Iris pigment epithelial cell (primary cell): ENCODE measurements at places on chromosomes 3 and 15.

DNA sequence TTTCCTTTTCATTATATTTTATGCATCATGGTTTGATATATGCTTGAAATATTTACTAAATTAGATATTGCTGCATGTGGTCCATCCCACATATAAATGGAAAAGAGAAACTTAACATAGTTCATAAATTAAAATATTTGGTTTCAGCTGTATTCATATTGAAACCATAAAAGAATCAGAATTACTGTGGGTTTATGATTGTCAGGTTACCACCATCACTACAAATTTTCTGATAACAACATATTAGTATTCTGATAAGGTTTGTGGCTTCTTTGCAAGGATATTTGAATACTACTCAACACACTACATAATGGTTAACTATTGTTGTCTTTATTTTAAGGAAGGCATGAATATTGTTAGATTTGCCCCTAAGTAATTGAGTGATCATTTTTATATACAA lies 235.5 kb downstream of the UBE2E2 start:
- DNase-seq = no peak

- DNase-seq = no peak
Measured at GRCh38 chr3:162956711-162957110, 1460.1 kb downstream of the OTOL1 start.

GRCh38 chr3:90010341-90010740 lies 902.9 kb downstream of the EPHA3 start:
- DNase-seq = peak; percentile 19

- no peak for DNase-seq
Measured at GRCh38 chr15:90201944-90202375, 830 bp downstream of the SEMA4B start.

GRCh38 chr3:145752576-145752975 lies 408.4 kb downstream of the PLOD2 start:
- no peak for DNase-seq

- DNase-seq = no peak
Measured at GRCh38 chr3:104868291-104868690, 498.4 kb upstream of the ALCAM start.

DNA sequence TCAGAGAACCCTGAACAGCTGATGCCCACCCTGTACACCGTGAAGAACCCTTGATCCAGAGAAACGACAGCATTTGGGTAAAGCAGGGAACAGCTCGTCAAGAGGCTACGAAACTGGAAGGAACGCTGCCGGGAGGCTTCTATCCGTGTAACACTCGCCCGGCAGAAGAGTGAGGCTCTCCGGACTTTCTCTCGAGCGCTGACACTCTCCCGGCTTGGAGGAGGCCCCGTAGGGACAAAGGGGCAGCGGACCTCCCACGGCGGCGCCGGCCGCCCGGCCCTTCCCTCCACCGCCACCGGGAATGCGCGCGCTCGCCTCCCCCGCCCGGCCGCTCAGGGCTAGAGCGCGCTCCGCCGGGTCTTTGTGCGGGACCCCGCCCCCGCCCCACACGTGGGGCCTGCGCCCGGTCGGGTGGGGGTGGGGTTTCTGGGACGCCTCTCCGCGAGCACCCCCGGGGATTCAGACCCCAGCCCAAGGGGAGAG lies 1.7 kb downstream of the HYAL2 start:
- DNase-seq = peak; percentile 66

GRCh38 chr3:121793078-121793477 lies 41.8 kb downstream of the IQCB1 start:
- DNase-seq = no peak

DNA sequence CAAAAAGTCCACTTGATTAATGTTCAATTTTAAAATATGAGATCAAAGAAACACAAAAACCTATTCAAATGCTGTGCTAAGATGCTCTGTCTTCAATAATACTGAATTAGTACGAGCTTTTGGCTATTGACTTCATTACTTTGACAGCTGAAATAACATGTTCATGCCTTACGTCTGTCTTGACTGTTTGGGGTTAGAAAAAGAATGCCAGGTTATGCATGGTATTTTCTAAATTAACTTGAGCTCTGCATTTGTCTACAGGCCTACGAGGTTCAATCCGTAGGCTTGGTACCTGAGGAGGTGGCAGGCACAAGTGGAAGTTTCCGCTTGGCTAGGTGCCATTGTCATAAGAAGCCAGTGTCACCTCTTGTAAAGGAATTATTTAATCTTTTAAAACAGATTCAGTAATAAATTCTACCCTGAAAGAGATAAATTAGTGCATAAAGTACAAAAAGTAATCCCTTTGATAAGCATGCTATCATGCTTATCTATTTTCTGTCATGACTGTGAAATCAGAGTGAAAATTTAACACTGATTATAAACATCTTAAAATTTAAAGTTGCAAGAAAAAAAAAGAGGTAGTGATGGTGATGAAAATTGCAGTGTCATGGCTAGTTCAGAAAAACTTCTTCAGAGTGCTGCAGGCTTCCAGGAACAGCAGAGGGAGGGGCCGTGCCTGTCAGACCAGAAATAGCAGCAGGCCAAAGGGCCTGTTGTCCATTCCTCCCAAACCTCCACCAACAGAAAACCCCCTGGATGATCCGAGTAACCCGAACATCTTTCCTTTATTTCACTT lies 115.7 kb downstream of the ARRDC4 start:
- DNase-seq = peak; percentile 57

- no peak for DNase-seq
Measured at GRCh38 chr15:46322753-46323152, 687.9 kb downstream of the SQOR start.

GRCh38 chr15:39625856-39626255 lies 45.0 kb downstream of the THBS1 start:
- DNase-seq = peak; percentile 81

- DNase-seq = no peak
Measured at GRCh38 chr3:129348734-129349133, 70.1 kb downstream of the HMCES start.

DNA sequence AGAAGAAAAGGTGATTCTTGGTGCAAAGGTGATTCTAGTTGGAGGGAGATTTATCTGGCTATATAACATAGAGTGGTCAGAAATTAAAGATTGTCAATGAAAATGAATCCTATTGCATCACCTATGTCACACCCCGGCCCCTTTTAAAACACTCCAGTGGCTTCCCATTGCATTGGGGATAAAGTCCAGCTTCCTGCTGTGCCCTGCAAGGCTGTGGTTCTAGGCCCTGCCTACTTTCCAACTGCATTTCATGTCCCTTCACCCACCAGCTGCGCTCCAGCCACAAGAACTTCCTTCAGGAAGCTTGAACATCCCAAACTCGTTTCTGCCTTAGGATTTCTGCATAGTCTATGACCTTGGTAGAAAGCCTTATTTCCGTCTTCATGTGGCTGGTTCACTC lies 118.7 kb upstream of the UMPS start:
- DNase-seq = no peak

DNA sequence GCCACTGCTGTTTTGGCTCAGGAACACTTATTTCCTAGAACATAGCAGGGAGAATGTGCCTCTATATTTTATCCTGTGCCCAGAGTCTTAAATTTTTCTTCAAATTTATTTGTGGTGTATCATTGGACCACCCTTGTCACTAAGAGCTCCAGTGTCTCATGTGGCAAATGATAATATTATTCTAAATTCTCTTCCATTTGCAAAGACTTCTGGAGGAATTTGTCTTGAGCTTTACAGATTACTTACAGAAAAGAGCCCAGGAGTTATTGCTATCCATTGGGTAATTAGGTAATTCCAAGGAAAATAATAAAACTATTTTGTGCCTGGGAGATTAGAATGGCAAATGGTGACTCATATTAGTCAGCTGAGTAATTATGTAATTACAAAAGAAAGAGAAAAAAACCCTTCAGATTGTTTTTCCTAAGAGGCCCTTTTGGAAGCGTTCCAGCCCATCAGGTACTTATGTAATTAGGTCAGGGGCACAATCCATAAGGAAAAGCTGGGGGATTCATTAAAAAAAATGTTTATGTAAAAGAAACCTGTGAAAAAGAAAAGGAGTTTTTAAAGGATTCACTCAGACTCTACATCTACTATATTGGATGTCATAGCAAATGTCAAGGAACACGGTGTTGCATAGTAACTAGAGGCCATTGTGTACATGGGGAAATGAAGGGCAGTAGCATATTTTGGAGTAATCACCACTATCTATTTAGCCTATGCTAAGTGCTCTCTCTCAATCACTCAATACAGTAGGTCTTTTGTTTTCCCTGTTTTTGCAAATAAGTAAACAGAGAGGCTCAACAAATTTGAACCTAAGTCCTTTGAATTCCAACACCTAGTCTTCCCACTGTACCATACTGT lies 380.9 kb upstream of the RARB start:
- peak; percentile 45 for DNase-seq

DNA sequence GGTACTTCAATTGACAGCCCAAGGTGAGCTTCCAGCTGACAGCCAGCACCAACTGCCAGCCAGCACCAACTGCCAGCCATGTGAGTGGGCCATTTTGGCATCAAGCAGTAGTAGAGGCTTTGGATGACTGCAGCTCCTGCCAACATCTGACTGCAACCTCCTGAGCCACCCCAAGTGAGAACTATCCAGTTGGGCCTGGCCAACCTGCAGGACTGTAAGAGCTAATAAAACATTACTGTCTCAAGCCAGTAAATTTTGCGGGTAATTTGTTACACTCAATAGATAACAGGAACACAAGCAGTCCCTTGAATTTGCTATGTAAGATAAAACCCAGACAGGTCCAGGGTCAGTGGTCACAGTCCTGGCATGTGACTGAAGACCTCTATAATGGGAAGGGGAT lies 29.7 kb downstream of the EPHB1 start:
- DNase-seq = no peak

DNA sequence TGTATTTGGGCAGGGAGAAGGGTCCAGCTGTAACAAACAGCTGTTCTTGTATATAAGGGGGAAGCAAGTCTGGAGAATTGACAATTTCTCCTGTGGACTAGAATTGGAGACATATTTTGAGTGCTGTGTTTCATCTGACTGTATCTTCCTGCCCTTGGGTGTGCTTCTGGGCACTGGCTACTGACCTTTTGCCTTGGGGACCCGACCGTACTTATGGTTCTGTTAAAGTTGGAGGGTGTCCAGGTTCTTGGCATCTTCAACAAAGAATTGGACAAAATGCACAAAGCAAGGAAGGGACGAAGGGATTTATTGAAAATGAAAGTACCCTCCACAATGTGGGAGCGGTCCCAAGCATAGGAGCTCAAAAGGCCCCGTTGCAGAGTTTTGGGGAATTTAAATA lies 31.0 kb downstream of the MAP2K1 start:
- DNase-seq = no peak

- DNase-seq = no peak
Measured at GRCh38 chr15:69608661-69609060, 156.0 kb downstream of the RPLP1 start.

DNA sequence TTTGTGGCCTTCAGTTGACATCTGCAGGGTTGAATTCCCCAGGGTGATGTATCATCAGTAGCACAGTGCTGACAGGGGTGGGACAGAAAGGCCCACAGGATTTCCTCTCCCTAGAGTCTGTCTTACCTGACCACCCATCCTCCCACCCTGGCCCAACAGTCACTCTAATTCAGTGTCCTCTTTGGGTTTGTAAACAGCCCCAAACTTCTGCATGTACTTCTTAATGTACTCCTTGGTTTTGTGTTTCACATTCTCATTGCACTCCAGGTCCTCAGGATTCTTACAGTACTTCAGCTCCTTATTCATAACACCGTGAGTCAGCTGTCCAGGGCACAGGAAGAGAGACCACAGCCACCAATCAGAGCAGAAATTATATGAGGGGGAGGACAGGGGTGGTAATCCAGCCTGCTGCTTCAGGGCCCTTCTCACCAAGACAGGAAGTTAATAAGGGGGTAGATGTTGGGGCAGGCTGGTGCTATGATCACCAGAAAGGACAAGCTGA lies 37.5 kb downstream of the NBEAL2 start:
- DNase-seq = peak; percentile 91

- no peak for DNase-seq
Measured at GRCh38 chr3:62727981-62728380, 147.2 kb downstream of the CADPS start.

- DNase-seq = peak; percentile 96
Measured at GRCh38 chr3:53238051-53238850, 17.6 kb downstream of the TKT start.

- peak; percentile 43 for DNase-seq
Measured at GRCh38 chr15:64067564-64068030, 21.3 kb upstream of the DAPK2 start.

- DNase-seq = no peak
Measured at GRCh38 chr3:60291115-60291514, 960.1 kb downstream of the FHIT start.

GRCh38 chr3:165903885-165904630 lies 66.8 kb upstream of the BCHE start:
- DNase-seq = peak; percentile 1

GRCh38 chr15:88267720-88268119 lies 11.2 kb upstream of the NTRK3 start:
- DNase-seq = no peak

- peak; percentile 45 for DNase-seq
Measured at GRCh38 chr15:26864664-26865191, 2.1 kb upstream of the GABRA5 start.

DNA sequence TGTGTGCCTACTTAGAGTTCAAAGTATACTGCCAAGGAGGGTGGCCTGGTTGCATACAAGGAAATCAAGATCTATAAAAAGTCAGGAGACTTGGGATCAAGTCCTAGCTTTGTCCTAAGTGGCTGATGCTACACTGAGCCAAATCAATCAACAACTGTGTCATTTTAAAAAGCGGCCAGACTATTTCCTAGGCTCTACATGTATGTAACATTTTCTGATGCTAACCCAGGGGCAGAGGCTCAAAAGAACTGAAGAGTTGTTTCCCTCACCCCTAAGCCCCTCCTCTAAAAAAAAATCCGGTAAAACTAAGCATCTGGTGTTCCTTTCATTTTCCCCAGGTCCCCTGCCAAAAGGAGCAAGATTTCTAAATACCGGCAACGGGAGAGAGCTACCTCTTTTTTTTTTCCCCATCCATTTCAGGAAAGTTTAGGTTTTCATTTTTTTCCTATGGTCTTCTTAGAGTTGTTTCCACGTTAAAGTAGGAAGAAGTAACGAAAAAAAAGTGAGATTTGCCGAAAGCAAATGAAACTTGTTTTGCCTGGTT lies 18.8 kb upstream of the CHD2 start:
- no peak for DNase-seq

GRCh38 chr15:42494998-42495360 lies 455 bp upstream of the SNAP23 start:
- DNase-seq = peak; percentile 81

GRCh38 chr3:186821429-186822387 lies 15.4 kb upstream of the RFC4 start:
- peak; percentile 66 for DNase-seq

GRCh38 chr3:30012941-30013543 lies 593.4 kb upstream of the TGFBR2 start:
- peak; percentile 74 for DNase-seq

- DNase-seq = peak; percentile 61
Measured at GRCh38 chr3:34212175-34212574, 413.7 kb downstream of the PDCD6IP start.

DNA sequence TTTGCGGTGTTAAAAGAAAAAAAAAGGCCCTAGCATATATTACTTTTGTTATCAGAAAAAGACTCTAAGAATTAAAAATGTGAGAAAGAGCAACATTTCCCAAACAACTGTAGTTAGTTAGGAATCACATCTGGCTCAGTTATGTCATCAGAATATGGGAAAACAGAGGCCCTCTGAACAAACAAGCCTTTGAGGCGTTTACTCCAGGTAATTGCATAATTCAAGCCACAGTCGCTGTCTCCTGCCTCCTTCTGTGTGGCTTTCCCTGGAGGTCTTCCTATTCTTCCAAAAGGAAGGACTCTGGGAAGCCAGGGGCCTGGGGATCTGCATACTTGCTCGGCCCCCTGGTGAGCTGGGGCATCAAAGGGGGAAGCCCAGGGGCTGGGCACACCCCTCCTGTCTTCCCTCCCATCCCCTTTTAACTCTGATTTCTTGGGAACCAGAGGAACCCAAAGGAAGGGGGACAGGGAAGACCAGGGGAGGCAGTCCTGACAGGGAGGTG lies 3.7 kb upstream of the FAM107A start:
- no peak for DNase-seq
